ENCODE measurements at places on chromosomes 5 and 9.

- DNase-seq = no peak
Observed at GRCh38 chr5:127010362-127010761, 20.0 kb downstream of the MARCHF3 start.

GRCh38 chr5:150523472-150524350, 15.8 kb downstream of the NDST1 start:
- no peak for DNase-seq

- no peak for DNase-seq
Observed at GRCh38 chr9:128707446-128707845, 5.1 kb downstream of the PKN3 start.

DNA sequence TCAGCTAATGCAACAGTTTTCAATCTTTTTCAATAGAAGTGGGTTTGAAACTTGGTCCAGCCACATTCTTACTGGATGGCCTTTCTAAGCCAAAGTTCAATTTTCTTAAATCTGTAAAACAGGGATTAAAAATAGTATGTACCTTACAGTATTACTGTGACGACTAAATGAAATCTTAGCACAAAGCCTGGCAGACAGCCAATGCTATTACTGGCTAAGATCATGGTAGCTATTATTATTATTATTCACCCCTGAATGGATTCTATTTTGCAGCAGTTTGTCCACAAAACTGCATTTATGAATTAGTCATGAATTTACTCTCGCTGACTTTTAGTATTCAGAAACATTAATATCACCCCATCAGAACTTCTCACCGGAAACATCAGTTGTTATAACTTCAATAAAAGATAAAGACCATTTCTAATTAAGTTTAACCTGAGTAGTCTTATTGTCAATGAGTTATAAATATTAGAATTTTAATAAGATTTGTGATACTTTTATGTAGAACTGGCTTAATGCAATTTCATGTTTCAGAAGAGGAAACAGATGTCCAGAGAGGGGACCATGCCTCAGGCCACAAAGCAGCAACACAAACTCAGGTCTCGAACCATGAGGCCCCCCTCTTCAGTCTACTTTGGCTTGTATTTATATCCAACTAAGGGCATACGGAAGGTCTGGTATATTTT, 468.2 kb downstream of the ARHGEF28 start:
- no peak for DNase-seq

DNA sequence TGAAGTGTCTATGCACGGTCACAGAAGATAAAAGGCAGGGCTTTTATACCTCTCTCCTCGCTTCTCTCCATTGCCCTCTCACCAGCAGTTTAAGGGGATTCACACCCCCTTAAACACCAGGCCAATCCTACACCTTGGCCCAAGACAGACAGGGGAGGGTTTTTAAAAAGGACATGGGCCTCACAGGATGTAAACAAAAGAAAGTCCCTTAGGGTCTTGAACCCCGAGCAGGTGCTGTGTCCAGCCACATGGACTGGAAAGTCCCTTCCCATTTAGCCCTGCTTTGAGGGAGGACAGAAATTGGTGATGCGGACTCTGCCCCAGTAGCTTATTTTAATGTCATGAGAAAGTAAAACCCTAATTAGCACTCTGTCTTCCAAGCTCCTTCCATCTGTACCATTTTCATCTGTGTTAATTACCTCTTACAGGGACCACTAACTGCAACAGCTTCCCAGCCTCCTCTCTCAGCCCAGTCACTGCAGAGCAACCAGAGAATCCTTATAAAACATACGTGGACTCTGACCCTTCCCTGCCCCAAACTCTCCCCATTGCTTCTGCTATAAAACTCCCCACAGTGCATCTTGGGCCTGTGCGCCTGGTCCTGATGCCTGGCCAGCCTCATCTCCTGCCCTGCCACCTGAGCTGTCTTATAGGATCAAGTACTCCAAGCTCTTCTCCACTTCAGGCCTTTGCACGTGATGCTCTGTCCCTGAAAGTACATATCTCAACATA, 16.7 kb downstream of the WHRN start:
- no peak for DNase-seq

- DNase-seq = no peak
Observed at GRCh38 chr5:1467341-1468246, 22.4 kb upstream of the SLC6A3 start.

DNA sequence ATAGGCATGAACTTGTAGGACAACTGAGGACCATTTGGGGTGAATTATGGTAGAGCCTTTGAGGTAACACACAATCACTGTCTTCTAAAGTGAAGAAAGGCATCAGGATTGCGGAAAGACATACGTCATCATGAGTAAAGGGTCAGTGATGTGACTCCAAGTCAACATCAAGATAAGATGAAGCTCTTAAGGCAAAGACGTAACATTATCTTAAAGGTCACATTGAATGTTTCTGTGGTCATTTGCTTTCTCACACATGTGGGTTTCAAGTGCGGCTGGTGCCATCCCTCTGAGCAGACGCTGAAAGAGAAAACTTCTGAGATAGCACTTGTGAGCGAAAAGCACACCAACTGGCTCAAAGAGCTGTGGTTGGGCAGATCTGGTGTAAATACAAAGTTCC, 63.3 kb upstream of the GRAMD2B start:
- no peak for DNase-seq

GRCh38 chr5:24773261-24773660, 128.5 kb upstream of the CDH10 start:
- no peak for DNase-seq

DNA sequence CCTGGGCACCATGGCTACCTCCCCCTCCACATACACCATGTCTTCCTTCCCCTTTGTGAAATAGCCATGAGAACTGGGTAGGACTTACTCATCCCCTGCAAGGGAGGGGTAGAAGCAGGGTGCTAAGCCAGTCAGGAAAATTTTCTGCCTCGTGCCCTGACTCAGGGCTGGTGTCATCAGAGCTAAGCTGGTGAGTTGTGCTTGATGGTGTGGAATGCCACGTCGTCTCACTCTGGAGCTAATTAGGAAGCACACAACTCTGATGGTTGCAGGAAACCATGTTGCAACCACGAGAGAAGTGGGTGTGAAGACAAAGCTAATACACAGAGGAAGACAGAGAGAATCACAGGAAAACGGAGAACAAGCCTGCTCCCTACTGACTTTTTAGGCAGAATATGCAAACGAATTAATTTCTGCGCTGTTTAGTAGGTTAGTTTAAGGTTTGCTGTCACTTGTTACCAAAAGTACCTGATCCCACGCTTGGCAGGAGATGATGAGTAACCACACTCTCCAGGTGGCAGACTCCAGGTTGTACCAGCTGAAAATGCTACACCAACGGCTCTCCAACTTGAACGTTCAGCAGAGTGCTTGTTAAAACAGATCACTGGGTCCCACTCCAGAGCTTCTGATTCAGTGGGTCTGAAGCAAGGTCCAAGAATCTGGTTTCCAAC, 54.5 kb downstream of the STK10 start:
- no peak for DNase-seq

- no peak for DNase-seq
Observed at GRCh38 chr5:89204756-89205155, 321.8 kb upstream of the MEF2C start.

- no peak for DNase-seq
Observed at GRCh38 chr5:143682929-143683386, 129.0 kb upstream of the HMHB1 start.

DNA sequence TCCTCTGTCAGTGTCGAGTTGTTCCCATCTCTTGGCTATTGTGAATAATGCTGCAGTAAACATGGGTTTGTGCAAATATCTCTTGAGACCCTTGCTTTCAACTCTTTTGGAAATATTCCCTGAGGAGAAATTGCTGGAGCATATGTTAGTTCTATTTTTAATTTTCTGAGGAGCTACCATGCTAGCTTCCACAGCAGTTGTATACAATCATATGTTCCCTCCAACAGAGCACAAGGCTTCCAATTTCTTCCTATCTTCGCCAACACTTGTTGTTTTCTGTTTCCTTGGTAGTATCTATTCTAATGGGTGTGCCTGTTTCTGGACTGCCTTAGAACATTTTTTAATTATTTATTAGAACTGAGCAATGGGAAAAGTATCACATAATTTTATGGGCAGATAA, 23.6 kb upstream of the SHB start:
- no peak for DNase-seq

DNA sequence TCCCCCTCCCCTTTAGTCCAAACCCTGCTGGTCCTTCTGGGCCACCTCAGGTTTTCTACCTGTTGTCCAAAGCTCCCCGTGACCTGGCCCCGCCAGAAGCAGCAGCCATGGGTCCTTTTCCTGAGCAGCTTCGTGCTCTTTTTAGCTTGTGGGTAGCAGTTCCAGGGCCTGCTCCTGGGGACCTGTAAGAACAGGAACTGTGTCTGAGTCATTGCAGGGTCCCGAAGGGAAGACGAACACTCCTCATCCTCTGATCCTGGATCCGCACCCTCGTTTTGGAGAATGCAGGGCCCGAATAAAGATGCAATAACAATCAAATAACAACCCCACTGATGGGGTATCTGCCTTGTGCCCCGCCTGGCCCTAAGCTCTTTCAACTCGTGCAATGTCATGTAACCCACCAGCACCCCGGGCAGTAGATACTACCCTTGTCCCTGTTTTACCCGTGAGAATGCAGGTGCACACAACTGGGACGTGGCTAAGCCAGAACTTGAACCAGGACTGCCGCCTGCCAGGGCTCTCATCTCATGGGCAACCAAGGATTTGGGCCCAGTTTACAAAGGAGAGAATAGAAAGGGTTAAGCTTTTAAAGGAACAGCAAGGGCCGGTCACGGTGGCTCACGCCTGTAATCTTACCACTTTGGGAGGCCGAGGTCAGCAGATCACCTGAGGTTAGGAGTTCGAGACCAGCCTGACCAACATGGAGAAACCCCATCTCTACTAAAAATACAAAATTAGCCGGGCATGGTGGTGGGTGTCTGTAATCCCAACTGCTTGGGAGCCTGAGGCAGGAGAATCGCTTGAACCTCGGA, 33.2 kb downstream of the NEK6 start:
- no peak for DNase-seq

- DNase-seq = no peak
Observed at GRCh38 chr5:181211208-181211607, 6.2 kb upstream of the TRIM7 start.

GRCh38 chr5:61449804-61450492, 117.9 kb downstream of the ZSWIM6 start:
- no peak for DNase-seq

GRCh38 chr9:81393985-81394811, 295.1 kb downstream of the TLE1 start:
- DNase-seq = no peak

DNA sequence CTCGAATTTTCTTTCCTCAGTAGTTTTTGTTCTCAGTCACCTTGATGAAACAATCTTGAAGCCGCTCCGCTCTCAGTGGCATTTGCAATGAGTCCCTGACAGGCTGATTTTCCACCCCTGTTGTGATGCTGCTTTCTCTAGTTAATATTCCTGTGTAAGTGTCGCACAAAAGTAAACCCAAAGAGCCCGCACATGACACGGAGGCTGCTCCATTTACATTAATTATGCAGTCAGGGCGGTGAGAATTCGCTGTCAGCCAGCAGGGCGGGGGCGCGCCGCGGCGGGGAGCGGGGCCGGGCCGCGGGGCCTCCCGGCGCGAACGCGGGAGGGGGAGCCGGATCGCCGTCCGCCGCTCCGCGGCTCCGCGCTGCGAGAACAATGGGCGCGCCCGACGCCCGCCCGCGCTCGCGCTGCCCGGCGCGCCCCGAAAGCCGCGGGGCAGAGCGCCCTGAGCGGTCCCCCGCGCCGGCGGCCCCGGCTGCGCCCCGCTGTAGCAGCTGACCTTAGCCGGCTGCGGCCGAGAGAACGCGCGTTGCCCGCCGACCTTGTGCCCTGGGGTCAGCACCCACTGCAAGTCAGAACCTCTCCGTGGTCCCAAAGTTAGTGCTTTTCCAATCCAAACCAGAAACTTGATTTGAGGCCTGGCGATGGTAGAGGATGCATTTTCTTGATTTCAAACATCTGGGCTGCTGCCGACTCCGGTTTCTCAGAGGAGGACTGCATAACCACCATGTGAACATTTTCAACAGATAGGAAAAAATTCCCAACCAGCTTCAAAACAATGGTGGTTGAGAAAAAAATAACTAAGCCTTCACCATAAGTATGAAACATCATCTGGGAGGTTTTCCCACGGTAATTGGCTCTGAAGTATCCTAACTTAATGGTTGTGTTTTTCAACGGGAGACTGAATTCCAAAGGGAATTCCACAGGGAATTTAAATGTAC, 142.6 kb downstream of the PBX3 start:
- peak; percentile 38 for DNase-seq

- no peak for DNase-seq
Observed at GRCh38 chr9:81777482-81777881, 88.1 kb upstream of the TLE1 start.

GRCh38 chr9:31119890-31120454, 1264.5 kb upstream of the ACO1 start:
- DNase-seq = peak; percentile 20

GRCh38 chr5:137872466-137872865, 4.8 kb downstream of the MYOT start:
- no peak for DNase-seq

- DNase-seq = no peak
Observed at GRCh38 chr9:69674716-69675438, 2.7 kb upstream of the APBA1 start.

GRCh38 chr5:97629276-97629675, 446.2 kb upstream of the RIOK2 start:
- no peak for DNase-seq

- no peak for DNase-seq
Observed at GRCh38 chr9:85523202-85523601, 218.6 kb downstream of the AGTPBP1 start.

DNA sequence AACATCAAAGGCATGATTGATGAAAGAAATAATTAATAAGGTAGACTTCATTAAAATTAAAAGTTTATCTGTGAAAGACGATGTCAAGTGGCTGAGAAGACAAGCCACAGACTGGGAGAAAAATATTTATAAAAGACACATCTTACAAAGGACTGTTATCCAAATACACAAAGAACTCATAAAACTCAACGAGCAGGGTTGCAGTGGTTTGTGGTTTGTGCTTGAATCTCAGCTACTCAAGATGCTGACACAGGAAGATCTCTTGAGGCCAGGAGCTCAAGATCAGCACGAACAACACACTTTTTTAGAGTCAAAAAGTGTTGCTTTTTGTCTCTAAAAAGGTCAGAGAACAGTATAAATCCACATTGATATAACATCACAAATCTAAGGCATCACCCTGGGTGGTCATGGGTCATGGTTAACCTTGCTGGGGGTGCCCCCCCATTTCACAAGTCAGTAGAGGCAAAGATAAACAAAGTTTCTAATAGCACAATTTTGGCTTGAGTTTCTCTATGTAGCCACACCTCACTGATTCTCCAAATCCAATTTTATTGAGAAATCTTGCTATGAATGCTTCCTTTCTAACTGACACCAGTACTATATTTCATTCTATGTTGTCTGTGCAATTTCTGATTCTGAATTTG, 342.9 kb upstream of the RPS23 start:
- no peak for DNase-seq

- DNase-seq = no peak
Observed at GRCh38 chr9:127122176-127123063, at the start of gene ANGPTL2. ANGPTL2 (minus strand) TSS chr9:127122635; CDS start chr9:127108731, 13,904 bp downstream.

- DNase-seq = no peak
Observed at GRCh38 chr5:163303718-163304117, 133.7 kb upstream of the CCNG1 start.

GRCh38 chr9:14433351-14434157, 119.6 kb upstream of the NFIB start:
- no peak for DNase-seq

Measured in T-cell (primary cell).